ENCODE measurements at places on chromosomes 4 and X.
A peak's percentile ranks its signal among the peaks of the same experiment; 100 is the strongest.

DNA sequence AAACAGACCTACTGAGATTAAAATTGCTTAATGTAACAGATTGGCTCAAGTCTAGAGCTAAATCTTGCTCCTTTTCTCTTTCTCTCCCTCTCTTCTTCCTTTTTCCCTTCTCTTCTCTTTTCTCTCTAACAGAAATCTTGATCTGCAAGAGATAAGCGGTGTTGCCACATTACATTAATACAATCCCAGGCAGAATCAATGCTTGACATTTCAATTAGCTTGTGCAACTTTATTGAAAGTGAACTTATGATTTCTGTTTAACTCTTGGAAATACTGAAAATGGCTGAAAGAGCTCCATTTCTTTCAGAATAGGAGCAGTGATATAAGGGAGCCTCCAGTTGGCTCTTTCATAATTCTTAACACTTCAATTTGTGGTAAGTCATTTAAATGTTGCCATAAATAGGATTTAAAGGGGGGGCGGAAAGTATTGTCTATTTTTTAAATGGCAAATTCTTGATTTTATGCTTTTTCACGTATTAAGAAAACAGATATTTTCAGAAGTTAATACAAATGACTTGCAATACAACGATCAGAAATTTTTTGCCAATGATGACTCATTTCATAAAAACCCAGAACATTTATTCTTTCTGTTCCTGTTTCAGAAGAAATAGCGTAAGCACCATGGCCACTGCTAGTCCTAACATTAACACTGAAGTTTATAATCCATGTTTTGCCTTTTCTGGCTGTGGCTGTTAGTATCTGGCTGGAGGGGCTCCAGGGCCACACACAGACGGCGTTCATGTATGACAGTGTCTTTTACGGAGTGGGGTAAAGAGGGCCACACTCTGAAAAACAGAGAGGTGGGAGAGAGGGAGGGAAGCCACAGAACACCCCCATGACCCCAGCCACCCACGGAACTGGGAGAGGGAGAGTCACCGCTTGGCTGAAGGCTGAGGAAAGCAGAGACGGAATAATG is 115.7 kb upstream of the FAT1 start:
- no peak for ATAC-seq

DNA sequence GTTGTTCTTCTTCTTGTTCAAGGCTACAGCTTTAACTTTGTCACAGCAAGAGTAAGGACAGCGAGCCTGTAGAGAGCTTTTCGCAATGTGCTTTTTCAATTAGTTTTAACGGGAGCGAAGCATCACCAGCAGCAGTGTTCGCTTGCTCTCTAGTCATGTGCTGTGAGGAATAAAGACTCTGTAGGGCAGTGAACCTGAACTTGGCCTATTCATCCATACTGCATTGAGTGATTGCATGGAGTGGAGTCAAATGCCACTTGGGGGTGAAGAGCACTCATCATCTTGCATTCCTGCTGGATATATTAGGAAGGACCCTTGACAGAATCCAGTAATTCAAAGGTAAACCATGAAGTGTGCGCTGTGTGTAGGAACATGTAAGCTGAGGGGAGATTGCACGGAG is 240.0 kb downstream of the FRMPD4 start:
- no peak for ATAC-seq

GRCh38 chrX:124239911-124240310 is 92.5 kb upstream of the TEX13D start:
- no peak for ATAC-seq

- no peak for ATAC-seq
Measured at GRCh38 chr4:1797861-1798579, 4.9 kb downstream of the FGFR3 start.

DNA sequence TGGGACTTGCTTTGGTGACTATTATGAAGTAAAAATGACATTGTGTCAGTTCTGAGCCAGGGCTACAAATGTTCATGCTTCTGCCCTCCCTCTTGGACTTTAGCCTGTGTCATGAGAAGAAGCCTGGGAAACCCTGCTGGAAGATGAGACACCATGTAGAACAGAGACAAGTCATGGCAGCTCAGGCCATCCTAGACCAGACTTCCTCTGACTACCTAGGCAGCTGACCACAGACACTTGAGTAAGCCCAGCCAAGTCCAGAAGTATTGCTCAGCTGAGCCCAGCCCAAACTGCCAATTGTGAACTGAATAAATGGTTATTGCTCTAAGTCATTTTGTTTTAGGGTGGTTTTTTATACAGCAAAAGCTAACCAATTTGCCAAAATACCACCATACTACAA is 467.6 kb upstream of the CNKSR2 start:
- ATAC-seq, result no peak

DNA sequence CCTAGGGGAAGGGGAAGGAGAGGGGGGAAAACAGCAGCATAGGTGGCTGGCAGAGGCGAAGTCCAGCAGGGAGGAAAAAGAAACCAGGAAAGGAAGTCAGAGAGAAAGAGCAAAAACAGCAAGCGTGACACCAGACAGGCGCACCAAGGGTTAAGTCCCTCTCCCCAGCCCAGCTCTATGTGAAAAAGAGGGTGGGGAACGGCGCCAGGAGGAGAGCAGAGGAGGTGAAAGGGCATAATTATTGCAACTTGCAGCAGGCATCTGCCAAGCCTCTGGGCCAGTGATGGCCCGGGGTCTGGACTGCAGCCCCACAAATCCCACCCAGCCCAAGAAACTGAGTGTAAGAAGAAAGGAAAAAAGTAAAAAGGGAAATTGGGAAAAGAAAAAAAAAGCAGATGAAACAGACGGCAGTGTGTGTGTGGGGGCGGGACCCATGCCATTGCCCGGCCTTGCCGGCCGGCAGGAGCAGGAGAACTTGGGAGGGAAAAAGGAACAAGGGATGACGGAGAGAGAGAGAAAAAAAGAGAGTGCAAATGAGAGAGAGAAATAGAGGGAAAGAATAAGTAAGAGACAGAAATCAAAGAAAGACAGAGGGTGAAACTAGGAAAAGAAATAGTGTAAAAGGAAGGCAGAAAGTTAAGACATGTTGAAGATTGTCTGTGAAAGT is 14.1 kb upstream of the RHOXF2 start:
- ATAC-seq, result no peak

- no peak for ATAC-seq
Measured at GRCh38 chr4:168881781-168882420, 128.2 kb downstream of the CBR4 start.

- no peak for ATAC-seq
Measured at GRCh38 chr4:124947622-124948265, 235.2 kb upstream of the ANKRD50 start.

DNA sequence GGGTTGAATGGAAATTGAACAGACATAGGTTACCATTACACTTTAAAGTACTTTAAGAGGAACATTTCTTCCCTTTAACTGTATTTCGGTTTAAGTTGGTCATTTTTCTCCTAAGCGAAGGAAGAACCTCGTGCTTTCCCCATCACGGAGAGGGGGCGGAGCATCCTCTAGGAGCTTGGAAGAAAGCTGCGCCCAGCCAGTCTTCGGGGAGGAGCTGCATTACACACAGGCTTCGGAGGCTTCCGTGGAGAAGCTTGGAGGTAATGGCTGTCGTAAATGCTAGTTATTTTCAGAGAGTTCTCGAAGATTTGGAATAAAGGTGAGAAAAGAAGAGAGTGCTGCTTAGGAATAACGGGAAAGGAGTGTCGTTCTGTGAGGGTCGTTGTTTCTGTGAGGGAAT is at the start of gene PWWP3B:
PWWP3B (plus strand) TSS at position 199 of the 400 bp plus-strand sequence. CDS start 37,128 bp downstream, outside the sequence.
- ATAC-seq, result peak; percentile 89

DNA sequence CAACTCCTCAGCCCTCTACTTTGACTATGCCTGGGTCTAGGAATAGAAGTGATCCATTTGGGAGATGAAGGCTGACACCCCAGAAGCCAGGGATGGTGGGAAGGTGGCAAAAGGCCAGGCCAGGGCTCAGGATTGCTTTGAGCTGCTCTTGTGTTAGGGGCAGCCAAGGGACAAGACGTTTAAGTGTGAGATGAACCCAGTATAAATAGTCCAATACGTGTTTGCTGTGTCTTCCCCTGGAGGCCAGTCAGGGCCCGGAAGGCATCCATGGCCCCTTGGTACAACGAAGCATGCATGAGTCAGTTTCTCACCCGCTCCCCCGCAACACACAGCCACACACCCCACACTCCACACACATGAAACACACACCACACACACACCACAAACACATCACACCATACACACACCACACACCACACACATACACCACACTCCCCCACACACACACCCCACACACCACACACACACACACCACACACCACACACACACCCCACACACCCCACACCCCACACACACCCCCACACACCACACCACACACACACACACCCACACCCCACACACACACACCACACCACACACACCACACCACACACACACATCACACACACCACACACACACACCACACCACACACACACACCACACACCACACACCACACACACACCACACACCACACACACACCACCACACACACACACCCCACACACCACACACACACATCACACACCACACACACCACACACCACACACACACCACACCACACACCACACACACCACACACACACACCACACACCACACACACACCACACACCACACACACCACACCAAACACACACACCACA is 5.1 kb downstream of the STARD8 start:
- ATAC-seq, result no peak

- no peak for ATAC-seq
Measured at GRCh38 chr4:95220205-95221175, 328.3 kb downstream of the UNC5C start.

DNA sequence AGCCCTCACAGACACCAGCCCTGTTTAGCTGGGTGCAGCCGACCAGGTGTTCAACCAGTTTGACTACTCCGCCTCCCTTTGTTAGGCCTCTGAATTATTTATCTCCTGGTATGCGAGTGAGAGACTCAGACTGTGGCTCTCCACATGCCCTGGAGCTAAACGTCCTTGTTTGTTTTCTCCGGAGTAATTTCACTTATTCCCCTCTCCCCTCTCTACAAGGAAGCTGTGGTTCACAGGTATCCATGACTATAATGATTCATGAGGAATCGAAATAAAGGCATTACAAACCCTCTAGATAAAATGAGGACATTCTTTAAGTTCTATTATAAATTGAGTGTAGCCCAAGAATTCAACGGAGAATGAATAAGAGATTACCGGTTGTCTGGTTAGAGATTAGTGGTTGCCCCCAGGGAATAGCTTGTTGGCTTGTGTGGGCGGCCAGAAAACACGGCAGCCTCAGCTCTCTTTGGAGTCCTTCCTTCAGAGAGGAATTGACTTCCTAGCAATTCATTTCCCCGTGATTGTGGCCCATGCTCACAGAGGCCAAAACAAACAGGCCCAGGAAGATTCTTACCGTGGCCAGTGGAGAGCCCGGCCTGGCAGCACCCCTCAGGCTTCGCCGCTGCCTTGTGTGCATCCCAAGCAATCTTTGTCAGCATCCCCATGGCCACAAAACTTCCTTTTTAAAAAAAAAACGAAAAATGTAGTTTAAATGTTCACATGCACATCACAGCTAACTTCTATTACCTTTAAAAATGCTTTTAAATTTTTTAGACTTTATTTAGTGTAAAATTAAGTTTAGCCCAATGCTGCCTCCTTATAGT is 60.2 kb upstream of the CBR4 start:
- ATAC-seq, result peak; percentile 78

GRCh38 chr4:3759236-3759635 is 6.9 kb upstream of the ADRA2C start:
- ATAC-seq, result no peak

DNA sequence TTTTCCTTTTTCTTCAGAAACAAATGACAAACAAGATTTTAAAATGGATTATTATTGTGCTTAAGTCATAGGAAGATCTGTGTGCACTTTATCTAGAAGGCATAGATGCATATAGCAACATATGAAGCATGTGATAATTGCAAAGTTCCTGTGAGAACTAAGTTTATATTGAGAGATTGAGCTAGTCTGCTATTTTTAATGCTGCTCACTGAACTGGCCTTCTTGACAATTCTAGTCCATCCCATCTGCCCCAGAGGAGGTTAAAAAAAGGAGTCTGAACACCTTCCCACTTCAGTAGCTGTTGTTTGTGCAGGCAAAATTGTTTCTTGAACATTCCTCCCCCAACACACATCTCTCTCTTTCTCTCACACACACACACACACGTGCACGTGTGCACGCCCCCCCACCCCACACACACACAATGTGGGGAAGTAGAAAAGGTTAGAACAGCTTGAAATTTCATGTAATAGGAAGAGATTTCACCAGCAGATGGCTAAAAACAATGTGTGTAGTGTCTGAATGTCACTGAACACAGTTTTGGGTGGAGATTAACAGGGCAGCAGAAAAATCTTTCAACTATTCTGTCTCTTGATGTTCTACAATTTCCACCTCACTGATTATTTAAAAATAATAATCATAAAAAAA is 108.0 kb downstream of the GPM6A start:
- ATAC-seq, result no peak

DNA sequence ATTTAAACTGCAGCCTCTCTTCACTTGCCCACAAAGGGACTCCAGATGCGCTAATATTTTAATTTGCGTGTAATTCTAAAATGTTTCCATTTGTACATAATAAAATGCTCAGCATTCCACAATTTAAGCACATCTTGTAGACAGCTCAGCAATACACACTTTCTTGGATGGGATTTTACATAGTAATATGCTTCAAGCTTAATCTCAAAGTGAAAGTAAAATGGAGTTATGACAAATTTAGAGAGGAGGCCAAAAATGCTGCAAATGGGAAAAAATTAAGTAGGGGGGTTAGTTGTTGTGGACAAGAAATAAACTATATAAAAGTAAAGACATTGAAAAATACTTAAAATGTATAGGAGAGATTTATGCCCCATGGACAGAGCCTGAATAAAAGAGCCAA is 149.1 kb downstream of the FBXO8 start:
- ATAC-seq, result no peak

DNA sequence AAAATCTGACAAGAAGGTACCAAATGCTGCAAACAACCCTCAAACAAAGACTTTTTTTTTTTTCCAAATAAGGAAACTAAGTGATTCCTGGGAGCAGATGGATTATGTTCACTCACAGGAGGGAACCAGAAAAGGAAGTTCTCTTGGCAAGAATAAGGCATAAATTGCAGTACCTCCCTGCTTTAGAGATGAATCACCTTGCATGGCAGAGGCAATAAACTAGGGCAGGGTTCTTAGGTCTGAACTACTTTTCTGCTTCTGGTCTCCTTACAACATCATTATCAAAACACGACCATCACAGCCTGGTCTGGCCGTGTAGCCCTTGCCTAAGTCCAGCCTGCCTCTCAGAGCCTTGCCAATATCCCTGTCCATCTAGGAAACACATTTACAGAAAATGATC is 6.3 kb downstream of the TMEM31 start:
- no peak for ATAC-seq

- ATAC-seq, result no peak
Measured at GRCh38 chr4:42399393-42399792, 2.1 kb downstream of the SHISA3 start.

- ATAC-seq, result peak; percentile 92
Measured at GRCh38 chr4:46931981-46932380, 22.9 kb upstream of the COX7B2 start.

DNA sequence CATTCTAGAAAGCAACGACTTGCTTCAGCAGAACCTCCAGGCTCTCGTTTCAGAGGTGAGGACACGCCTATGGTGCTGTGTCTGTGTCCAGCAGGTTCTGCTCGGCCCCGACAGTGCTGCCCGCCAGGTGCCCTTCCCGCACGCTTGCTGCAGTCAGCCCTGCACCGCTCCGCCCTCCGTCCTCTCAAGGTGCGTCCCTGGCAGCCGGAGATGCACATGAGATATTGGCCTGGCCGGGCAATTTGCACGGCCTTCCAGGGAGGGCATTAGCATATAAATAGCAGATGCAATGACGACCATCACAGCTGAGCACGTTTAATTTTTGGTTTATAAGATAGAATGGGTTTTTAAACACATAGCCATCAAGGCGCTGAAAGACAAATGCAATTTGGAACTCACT is 14.4 kb downstream of the UVSSA start:
- ATAC-seq, result peak; percentile 71

All from motor neuron (in vitro differentiated cells).